ENCODE measurements at places on chromosomes 2 and 18.

- DNase-seq: no peak
Observed at GRCh38 chr2:81734981-81735380, 1430.4 kb upstream of the LRRTM1 start.

GRCh38 chr2:102599486-102599885 lies 19.9 kb upstream of the SLC9A2 start:
- DNase-seq: no peak

GRCh38 chr2:223386189-223386588 lies 216.0 kb downstream of the SCG2 start:
- no peak for DNase-seq

GRCh38 chr2:16123421-16123820 lies 183.1 kb downstream of the MYCN start:
- no peak for DNase-seq

DNA sequence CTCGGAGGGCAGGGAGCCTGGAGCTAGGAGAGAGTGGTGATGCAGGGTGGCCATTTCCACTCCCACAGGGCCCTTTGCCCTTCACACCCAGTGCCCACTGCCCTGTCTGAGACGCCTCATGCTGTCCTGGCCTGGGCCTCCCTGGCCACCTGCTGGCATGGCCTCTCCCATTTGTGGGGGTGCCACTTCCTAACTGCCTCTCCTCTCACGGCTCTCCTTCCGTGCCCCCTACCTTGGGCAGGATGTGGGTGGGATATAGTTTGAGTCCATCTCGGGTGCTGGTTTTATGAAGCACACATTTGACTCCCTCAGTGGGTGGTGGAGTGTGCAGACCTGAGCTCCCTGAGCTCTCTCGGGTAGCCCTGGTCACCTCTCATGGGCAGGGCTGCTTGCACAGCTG lies 46.0 kb downstream of the DGKD start:
- no peak for DNase-seq

DNA sequence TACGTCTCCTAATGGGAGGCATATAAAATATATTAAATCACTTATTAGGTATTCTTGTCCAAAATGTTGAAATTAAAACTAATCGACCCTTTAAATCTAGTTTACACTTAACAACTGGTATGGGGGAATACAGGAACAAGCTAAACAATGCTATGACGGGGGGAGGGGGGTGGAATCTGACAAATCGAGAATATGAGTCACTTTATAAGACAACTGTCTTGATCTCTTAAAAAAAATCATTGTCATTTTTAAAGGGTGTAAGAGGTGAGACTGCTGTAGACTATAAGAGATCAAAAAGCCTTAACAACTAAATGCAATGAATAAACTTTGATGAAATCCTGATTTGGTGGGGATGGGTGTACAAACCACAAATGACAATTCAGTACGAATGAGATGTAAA lies 6.0 kb downstream of the MAP3K2 start:
- no peak for DNase-seq

- DNase-seq: no peak
Observed at GRCh38 chr2:15663802-15664201, 72.1 kb downstream of the DDX1 start.

DNA sequence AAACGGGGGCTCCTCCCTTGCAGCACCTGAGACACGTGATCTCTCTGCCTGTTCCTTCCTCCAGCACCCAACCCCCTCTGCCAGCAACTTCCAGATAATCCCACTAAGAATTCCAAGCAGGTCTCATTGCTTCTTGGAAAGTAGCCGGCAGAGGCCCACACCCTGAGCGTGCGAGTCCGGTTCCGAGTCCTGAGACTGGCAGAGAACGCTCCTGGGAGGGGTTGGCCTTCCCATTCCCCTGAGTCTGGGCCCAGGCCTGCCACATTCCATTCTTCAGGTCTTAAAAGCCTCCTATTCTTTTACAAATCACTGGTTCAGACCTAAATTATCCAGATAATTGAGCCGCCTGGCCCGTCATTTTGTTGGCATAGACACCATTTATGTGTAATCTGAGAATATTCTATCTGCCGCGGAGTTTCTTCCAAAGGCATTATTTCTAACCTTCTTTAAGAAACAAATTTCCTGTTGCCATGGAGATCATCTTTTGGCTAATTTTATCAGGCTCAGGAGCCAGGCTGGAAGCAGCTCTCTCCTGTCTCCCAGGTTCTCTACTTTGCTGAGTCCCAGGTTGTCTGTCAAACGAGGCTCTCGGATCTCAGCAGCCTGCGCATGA lies 165.4 kb downstream of the MYCN start:
- DNase-seq: no peak

- DNase-seq: no peak
Observed at GRCh38 chr2:12442476-12442847, 274.3 kb upstream of the TRIB2 start.

DNA sequence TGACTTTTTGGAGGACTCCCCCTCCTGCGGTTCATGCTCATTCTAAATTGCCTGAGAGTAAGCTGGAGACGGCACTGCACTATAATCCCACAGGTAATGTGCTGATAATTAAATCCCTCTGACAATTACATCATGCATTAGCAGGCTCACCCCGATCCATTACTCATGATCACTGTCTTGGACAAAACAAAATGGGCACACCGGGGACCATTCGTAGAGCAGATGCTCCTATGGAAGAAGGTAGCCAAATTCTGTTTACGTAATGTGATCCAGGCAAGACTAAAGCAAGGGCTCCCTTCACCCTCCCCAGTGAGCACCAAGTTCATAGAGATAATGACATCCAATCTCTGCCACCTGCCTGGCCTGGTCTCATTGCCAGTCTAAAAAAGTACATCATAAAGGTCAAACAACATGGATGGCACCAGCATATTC lies 657.1 kb upstream of the SOX11 start:
- DNase-seq: no peak

- no peak for DNase-seq
Observed at GRCh38 chr18:50439460-50440015, 64.7 kb downstream of the SKA1 start.

- DNase-seq: no peak
Observed at GRCh38 chr2:154457286-154457685, 241.2 kb upstream of the KCNJ3 start.

DNA sequence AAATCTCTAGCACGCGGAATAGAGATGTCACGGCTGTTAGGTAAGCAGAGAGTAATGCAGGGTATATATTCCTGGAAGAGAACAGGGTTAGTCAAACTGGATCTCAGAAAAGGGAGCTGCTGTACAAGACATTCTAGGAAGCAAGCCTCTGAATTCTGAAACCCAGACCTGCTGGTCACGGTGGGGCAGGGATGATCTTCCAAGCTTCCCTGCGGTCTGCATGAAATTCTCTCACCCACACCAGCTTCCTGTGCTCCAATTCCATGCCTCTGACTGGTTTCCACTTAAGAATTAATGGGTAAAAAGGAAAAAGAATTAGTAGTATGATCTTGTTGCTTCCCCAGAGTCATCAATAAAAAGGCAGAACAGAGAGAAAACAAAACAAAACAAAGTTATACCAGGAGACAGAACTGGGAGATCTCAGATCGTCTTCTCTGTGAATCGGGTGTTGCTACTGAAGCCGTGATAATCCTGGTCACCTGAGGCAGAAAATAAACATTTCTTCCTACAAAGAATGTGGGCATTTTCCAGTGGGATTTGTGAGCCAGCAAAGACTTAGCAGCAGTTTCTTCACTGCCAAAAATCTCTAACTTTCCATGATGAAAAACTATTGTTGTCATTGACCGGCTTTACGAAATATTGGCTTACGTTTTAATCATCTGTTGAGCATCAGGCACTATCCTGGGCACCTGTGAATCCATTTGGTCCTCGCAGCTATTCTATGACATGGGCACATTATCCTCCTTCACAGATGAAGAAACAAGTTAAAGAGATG lies 5.3 kb upstream of the CYP27C1 start:
- no peak for DNase-seq

DNA sequence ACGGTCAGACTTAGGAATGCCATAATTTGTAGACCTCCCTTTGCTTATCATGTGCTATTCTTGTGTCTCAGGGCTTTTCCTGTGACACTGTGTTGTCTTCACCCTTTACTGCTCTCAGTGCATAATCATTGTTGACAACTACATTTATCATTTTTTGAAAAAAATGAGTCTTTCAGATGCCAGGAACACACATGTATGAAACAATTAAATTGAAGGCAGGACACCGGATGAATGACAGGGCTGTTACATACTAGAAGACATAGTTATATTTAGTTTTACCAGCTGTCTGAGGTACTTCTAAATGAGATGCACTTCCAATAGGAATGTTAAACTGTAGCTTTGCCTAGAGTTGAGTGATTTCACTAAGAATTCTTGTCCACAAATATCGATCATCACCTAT lies 243.5 kb downstream of the LRP1B start:
- no peak for DNase-seq

GRCh38 chr2:18610090-18610489 lies 20.7 kb upstream of the NT5C1B start:
- no peak for DNase-seq

DNA sequence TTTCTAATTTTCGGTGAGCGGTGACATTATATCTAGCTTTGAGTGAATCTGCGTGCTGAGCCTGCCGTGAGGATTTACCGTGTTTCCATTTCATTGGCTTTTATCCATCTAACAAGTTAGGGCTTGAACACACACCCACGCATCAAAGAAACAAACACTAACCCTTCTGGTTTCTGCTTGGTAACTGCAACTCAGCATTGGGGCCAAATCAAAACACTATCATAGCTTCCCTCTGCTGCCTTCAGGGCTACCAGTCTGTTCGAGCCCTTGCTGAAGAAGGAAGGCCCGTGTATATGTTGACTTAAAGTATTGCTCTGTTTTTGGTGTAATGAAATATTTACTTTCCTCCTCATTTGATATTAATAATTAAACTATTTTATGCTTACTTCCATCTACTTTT lies 227.2 kb downstream of the PHLPP1 start:
- DNase-seq: no peak

- no peak for DNase-seq
Observed at GRCh38 chr2:48530033-48530811, at the start of gene STON1. Gene STON1, plus strand, starts transcription at chr2:48530154. Its CDS starts 50,480 bp downstream, at chr2:48580634.

DNA sequence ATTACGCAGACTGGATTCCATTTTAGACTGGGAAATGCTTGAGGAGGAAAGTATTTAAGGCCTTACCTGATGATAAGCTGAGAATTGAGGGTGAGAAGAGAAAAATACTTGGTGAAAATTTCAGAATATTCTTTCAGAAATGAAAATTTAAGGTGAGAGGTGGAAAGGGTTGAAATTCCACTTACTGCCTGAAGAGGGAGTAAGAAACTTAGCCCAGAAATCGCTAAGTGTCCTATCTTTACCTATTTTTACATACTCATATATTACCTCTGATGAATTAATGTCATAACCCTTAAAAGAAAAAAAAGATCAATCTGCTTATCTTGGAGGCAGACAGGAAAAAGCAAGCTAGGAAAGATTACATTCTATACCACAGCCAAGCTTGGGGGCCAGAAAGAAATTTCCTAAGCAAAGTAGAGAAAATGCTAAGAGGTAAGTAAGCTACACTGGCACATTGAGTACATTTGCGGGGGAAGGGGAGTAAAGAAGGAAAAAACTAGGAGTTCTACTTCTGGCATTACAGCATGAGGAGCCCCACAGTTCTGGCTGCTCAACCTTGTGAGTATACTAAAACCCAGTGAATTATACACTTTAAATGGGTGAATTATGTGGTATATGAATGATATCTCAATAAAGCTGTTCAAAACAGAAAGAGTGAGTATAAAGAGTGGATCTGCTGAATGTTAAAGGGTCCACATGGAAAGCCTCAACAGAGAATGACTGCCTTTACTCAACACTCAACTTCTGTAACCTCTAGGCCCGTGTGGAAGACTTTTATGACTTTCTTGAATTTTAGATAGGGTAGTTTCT lies 33.8 kb downstream of the SMC6 start:
- no peak for DNase-seq

GRCh38 chr2:159169187-159169586 lies 117.3 kb downstream of the WDSUB1 start:
- no peak for DNase-seq

DNA sequence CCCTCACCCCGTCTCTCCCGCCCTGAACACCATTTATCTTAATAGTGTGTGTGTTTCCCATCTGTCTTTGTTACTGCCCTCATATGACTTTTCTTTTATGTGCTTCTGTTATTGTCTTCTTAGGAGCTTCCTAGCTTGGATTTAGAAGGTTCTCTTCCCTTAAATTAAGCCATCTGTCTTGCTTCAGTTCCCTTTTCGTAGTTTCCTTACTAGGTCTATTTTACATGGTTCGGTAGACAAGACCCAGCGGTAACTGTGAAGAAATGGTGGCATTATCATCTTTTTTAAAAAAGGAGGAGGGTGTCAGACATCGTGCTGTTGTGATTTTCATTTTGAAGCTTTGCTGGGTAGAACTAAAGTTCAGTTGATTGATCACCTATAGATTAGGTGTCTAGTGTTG lies 10.3 kb downstream of the NCK2 start:
- DNase-seq: no peak

- DNase-seq: no peak
Observed at GRCh38 chr2:196205011-196205766, 33.8 kb upstream of the STK17B start.

DNA sequence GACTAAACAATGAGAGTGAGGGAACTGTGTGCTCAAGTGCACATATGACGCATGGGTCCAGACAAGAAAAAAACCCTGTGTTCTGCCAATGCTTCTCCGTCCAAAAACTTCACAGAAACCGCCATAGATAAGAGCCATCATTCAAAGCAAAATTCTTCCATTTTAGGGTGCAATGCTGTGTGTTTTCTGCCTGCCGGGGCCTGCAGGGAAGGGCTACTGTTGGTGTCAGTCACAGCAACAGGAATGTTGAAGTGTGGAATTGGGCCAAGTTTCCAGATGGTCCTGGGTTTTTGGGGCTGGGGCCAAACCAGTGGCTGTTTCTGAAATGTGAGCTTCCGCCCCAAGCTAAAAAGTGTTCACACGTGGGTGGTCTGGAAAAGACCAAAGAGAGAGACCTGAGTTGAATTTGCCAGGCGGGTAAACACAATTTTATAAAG lies 677 bp upstream of the MC2R start:
- DNase-seq: no peak

DNA sequence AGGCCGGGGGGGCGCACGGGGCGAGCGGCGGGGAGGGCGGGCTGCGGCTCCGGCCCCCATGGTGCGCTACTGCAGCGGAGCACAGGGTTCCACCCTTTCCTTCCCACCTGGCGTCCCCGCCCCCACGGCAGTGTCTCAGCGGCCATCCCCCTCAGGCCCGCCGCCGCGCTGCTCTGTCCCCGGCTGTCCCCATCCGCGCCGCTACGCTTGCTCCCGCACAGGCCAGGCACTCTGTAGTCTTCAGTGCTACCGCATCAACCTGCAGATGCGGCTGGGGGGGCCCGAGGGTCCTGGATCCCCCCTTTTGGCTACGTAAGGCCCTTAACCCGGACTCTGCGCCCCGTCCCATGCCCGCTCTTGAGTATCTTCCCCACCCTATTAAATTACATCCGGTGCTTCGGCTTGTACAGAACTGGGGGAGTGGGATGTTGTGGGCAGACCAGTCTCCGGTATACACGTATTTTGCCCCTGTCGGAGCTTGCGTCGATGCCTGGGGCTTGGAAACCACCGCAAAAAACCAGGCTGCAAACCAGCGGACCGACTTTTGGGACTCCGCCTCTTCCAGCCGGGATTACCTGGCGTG lies 598 bp upstream of the WBP1 start:
- no peak for DNase-seq

Data from NCI-H187 treated with DMSO at 0.1 percent for 48 hours (cell line).